ENCODE measurements at places on chromosomes 7 and 10.
A peak's percentile ranks its signal among the peaks of the same experiment; 100 is the strongest.

DNA sequence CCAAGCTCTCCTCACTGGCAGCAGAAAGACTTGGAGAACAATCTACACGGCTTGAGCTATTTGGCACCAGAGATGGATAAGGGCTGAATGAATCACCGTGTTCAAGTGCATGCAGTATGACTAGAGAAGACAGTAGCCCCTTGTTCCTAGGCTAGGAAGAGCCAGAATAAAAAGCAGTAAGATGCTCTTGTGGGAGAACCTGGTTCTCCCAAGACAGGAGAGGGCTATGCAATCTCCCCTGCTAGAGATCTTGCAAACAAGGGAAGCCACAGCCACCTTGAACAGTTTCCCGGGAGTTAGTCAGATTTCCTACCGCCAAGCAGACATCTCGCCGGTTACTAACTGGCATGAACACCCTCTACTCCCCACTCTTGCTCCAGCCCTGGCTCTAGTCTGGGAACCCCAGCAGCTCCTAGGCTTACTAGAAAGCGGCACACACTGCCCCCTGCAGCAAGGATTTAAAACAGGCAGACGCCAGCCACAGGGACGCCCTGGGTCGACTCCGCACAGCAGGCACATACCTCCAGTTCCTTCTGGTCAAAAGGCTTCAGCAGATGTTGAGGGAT lies 107.3 kb downstream of the SMURF1 start:
- no peak for DNase-seq

DNA sequence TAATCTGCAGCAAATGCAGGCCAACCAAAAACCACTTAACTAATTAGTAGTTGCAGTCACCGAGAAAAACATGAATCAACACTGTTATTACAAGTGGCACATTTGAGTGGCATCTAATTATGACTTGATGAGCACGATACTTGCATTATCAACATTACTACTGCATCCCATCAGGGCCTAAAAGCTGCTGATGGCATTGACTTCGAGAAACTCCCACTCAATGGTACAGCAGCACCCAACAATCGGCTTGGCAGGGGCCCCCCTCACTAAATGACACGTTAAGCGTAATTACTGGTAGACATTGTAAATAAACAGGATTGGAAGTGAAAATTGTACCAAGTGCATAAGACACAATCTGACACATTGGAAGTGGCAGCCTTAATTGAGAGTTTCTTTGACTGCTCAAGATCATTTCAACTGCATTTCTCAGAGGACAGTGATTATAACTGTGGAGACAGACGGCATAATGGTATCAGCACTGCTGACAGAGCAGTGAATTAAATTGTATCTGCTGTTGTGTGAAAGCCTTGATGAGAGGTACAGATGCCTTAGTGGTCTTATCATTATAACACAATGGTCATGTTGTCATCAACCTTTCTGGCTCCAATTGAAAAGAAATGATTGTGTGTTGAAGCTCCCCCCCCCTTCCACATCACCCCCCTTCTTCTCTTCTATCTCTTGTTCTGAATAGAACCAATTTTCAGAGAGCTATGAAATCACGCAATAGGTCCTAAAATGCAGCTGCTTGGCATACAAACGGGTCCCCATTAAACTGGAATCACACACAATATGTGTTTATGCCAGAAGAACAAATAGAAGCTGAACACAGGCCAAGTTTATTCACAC lies 43.4 kb downstream of the SHTN1 start:
- DNase-seq, result no peak

DNA sequence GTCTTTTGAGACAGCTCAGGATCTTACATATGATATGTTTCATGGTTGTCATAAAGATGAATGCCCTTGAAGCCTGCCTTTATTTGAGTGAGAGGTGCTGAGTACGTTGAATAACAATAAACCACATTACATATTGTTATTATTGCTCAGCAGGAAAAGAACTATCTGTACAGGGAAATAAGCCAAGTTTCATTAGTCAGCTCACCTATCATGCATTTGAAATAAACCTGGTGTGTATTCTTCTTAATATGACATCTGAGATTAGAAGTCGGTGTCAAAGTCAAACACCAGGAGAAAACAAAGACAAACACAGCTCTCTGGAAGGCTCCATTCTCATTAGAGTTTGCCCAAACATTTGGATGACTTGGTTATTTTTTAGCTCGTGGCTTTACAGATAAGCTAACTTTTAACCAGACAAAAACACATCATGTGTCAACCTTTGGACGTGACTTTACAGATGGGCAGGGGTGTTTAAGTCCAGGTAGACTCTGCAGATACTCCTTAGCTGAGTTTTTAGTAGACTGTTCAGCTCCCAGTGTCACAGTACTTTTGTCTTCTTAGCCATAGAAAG lies 71.2 kb upstream of the AOAH start:
- DNase-seq, result no peak

- no peak for DNase-seq
Measured at GRCh38 chr10:117537904-117538524, 4.5 kb upstream of the EMX2 start.

DNA sequence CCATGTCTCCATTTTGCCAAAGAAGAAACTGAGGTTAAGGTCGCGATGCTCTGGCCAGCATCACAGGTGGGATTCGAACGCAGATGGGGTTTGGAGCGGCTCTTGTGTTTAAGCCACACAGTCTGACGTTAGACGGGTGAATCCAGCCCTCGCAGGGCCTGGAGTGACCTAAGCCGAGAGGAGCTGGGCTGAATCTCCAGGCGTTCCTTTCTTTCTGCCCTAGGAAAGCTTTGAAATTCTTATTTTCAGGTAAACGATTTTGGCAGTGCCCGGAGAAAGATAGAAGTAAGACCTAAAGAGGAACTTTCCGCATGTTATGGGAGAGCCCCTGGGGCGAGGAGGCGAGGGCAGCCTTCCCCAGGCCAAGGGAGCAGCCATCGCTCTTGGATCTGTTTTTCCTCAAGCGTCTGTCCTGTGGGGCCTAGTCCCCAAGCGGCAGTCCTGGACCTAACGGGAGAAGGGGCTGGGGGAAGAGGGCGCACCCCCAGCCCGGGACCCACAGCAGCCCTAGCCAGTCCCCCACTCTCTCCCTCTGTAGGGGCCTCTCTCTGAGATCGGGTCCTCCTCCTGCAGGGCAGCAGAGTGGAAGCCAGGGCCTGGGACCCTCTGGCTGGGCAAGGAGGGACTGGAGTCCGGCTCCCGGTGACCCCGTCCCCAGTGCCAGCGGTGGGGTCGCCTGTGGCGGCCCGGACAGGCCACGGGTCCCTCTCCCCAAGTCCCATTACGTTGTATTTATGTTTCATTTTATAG lies 8.9 kb upstream of the LBX1 start:
- DNase-seq, result no peak

- no peak for DNase-seq
Measured at GRCh38 chr10:7475046-7475911, 64.4 kb upstream of the SFMBT2 start.

DNA sequence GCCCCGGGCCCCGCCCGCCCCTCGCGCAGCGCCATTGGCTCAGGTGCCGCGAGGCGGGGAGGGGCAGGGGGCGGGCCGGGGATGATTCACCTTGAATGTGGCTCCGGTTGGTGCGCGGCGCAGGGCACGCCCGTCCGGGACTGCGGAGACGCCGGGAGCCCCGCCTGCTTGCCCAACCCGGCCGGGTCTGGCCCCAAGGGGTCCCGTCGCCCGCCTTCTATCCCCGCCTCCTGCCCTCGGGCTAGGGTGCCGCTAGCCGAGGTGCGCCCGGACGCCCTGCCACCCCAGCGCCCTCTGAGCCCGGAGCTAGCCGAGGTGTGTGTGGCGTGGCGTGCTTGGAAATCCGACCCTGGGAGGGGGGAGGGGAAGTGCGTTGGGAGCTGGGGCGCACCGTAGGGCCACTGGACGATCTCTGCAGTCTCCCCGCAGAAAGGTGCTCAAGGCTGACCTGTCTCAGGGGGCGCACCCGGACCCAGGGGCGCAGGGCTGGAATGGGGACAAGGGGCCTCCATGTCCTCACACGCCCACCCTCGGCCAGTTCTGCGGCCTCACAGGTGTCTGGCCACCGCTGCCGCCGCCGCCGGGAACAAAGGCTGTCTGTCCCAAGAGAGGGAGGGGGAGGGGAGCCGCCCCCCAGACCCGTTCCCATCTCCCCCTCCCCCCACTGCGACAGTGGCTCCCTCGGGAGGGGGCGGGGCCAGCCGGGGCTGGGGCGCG lies 168.9 kb downstream of the NRF1 start:
- peak; percentile 54 for DNase-seq

- no peak for DNase-seq
Measured at GRCh38 chr7:70953331-70953741, 178.6 kb upstream of the GALNT17 start.

- DNase-seq, result no peak
Measured at GRCh38 chr10:114653926-114654325, 4.1 kb downstream of the ABLIM1 start.

GRCh38 chr10:95324436-95325268 lies 33.8 kb upstream of the PDLIM1 start:
- no peak for DNase-seq

GRCh38 chr10:7506571-7506970 lies 95.7 kb upstream of the SFMBT2 start:
- no peak for DNase-seq

- DNase-seq, result no peak
Measured at GRCh38 chr7:88692493-88692892, 67.0 kb upstream of the ZNF804B start.

GRCh38 chr10:78502210-78502936 lies 468.7 kb downstream of the RPS24 start:
- no peak for DNase-seq

GRCh38 chr10:100734295-100735086 lies 10.9 kb upstream of the PAX2 start:
- DNase-seq, result no peak

DNA sequence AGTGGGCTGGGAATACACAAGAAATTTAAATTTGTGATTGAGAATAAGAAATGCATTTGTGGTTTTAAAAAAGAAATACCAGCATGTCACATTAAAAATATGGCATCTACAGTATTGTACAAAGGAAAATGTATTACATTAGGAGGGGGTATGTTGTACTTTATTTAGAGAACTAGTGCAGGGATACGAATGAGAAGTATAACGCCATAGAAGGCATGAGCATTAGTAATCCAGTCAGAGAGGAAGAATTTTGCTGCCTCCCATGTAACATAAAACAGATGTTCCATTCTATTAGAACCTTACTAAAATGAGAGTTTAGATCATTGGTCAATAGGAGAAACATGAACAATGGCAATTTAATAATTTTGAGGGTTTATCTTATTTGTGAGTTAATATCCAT lies 182.2 kb downstream of the ADK start:
- no peak for DNase-seq

DNA sequence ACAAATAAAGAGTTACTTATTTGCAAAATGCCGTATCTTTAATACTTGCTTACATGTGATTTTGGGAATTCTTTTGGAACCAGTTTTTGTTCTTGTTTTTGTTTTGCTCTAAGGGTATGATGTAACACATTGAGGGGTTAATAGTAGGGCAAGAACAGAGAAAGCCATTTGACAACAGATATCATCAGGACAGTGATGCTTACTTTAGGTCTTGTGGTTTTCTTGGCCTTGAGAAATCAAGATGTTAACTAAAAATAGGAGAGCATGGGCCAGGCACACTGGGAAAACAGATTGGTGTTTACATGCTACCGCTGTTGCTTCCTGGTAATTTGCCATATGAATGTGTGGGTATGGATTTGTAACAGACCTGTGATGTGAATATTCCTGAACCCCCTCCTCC lies 3.7 kb downstream of the SAMD8 start:
- DNase-seq, result no peak

- DNase-seq, result no peak
Measured at GRCh38 chr7:133977409-133978274, 149.5 kb upstream of the LRGUK start.

GRCh38 chr7:139562961-139563565 lies 39.6 kb downstream of the CLEC2L start:
- DNase-seq, result no peak

DNA sequence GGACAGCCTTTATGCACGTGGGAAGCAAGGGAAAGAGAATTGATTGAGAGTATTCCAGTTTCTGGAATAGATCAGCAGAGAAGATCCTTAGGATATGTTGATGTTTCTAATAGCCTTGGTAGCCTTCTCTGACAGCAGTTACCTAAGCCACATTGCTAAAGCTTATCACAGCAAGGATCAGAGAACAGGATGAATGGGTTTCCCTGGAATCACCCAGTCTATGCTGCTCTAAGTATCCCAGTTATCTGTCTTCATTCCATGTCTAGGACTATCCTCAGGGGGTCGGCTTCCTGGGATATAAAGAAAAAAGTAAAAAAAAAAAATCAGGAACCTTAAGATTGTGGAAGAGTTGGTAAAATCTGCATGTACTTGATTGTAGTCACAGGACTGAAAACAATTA lies 352.0 kb upstream of the AKR1E2 start:
- no peak for DNase-seq

- no peak for DNase-seq
Measured at GRCh38 chr7:157514746-157515145, 177.9 kb downstream of the DNAJB6 start.

GRCh38 chr10:127948791-127949190 lies 41.9 kb downstream of the PTPRE start:
- no peak for DNase-seq

GRCh38 chr7:50147951-50148808 lies 55.1 kb upstream of the ZPBP start:
- no peak for DNase-seq

DNA sequence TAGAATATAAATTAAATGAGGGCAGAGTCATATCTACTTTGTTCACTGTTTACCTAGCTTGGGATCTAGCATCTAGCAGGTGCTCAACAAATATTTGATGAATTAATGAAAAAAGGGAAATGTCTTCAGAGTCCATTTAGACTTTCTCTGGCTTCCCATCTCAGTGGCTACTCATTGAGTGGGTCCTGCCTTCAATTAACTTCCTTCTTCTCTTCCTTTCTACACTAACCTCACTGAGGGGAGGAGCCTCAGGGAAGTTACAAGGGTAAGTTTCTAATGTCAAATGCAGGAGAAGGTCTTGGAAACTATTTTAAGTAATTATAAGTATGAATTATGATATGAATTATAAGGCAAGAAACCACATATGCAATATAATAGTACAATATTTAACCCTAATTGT lies 28.2 kb upstream of the MPP7 start:
- DNase-seq, result no peak

- DNase-seq, result no peak
Measured at GRCh38 chr7:123070702-123071286, 75.3 kb upstream of the TAS2R16 start.

GRCh38 chr7:41148521-41148951 lies 554.4 kb downstream of the INHBA start:
- no peak for DNase-seq

- no peak for DNase-seq
Measured at GRCh38 chr10:76124280-76124679, 692.9 kb downstream of the LRMDA start.

DNA sequence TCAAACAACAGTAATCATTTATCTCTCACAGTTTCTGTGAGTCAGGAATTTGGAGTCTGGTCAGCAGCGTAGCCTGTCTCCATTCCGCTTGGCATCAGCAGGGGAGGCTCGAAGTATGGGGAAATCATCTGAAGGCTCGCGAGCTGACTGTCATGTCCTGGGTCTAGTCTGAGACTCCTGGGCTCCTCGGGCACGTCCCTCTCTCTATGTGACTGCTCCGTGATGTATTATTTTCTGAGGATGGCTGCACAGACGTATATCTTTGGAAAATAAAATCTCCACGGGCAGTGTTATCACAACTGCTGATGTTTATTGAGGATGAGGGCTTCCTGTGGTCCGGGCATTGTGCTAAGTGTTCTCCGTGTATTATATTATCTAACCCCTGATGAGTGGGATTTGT lies 23.3 kb upstream of the PCGF5 start:
- DNase-seq, result no peak

Measured in activated CD8-positive, alpha-beta memory T cell treated with anti-CD3 and anti-CD28 coated beads for 48 hours (primary cell).